ENCODE measurements at places on chromosomes 5 and 9.

GRCh38 chr5:99272576-99272975 is 343.8 kb upstream of the CHD1 start:
- no peak for DNase-seq

DNA sequence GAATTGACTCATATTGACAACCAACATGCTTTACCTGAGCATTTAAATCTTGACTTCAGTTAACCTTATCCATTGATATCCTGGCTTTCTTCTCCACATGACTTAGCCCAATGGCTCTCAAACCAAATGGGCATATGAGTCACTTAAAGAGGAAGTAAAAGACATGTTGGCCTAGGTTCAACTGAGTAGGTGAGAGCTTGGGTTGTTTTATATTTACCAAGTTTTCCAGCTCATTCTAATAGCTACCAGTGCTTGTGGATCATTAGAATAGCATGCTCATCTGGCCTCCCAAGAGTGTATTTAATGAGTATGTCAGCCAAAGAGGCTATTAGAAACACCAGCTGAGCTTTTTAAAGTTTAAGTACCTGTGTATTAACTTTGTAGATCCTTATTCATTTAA is 1049.0 kb downstream of the PTPRD start:
- no peak for DNase-seq

GRCh38 chr5:71748360-71748759 is 29.3 kb downstream of the CARTPT start:
- DNase-seq, result no peak

DNA sequence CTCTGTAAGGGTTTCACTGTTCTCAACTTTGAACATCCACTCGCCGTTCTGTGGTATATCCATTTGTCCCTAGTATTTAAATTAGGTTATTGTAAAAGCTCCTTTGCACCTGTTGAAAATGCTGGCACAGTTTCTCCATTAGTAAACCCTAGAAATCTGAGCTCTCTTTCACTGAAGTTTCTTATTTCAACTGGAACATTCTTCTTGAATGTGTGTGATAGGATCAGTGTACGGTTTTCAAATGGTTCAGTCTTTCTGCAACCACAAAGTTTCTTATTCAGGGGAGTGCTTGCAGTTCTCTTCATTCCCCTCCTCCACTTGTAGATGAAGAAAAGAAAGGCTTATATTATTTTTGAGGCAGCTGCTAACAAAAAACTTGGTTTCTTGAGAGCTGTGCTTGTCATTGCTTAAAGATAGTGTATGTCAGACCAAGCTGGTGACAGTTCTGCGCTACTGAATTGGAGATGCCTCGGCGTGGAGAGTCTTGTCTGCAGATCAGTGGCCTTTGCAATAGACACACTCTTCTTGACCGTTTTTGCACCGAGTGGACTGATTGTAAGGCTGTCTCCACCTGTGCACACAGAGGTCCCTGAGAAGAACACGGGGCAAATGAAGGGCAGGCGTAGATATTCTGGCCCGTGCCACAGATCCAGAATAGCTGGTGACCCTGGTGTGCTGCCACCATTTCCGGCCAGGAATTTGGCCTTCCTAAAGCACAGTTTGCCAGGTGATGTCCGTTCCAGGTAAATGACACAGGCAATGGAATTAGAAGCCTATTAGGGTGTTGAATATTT is 102.2 kb downstream of the TRIO start:
- DNase-seq, result no peak

GRCh38 chr9:123911024-123911423 is 18.9 kb downstream of the DENND1A start:
- DNase-seq, result no peak

All from stimulated activated CD8-positive, alpha-beta memory T cell treated with anti-CD3 and anti-CD28 coated beads, Interleukin-15, amount 100 ng/mL, for 1 hour (primary cell).